CD8-positive, alpha-beta memory T cell (primary cell): ENCODE measurements at places on chromosomes 5 and 9. TPM values are rescaled to one million over a fixed set of nuclear protein-coding genes. Genes with fewer than 3 reads are reported as not detected.

GRCh38 chr5:66608501-66608900 lies 12.3 kb downstream of the MAST4 start:
- no peak overlapping the region for H3K27ac ChIP-seq
- no peaks in the 10 kb centered on the region for H3K4me1 ChIP-seq
- no peaks in the 10 kb centered on the region for H3K36me3 ChIP-seq
- no peak for DNase-seq
- no peaks in the 10 kb centered on the region for H3K27me3 ChIP-seq

DNA sequence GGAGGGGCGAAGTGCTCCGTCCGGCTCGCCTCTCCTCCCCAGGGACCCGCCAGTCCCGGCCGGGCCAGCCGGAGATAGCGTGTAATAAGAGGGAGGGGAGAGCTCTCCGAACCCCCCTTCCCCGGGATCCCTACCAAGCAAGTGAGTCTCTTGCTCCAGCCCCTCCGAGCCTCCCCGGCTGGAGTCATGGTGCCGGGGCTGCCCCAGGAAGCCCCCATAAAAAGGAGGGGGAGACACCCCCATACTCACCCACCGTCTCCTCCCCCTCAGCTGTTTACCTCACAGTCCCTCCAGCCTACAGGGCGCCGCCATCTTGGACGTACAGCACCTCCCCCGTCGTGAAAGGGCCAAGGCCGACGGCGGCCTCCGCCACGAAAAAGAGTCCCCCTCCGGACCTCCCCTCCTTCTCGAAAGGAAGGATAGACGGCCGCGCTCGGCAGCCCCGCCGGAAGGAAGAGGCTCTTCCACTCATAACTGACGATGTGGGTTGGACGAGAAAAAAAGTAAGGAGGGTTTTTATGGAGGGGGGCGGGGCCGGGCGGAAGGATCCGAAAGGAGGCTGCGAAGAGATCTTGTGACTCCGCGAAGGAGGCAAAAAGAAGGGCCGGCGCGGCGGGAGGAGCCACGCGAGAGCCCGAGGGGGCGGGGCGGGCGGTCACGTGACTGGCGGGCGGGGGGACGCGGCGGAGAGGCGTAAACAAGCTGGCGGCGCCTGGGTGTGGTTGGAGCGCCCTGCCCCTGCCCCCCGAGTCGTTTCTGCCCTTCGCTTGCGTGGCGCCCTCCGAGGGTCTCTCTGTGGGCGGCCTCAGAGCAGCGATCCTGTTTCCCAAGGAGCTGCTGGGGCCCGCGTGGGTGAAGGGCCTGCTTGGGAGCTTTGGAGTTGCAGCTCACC lies at the start of gene TSC1:
TSS of gene TSC1 (minus strand) at position 323 of the 892 bp plus-strand sequence. CDS start 15,744 bp downstream, outside the sequence.
- no peaks in the 10 kb centered on the region for H3K36me3 ChIP-seq
- DNase-seq: peak; percentile 98
- peaks cover 22% of the 10 kb centered on the region for H3K4me1 ChIP-seq
- no peaks in the 10 kb centered on the region for H3K27me3 ChIP-seq
- H3K27ac ChIP-seq: peak within 1 kb of the TSS; percentile 80

DNA sequence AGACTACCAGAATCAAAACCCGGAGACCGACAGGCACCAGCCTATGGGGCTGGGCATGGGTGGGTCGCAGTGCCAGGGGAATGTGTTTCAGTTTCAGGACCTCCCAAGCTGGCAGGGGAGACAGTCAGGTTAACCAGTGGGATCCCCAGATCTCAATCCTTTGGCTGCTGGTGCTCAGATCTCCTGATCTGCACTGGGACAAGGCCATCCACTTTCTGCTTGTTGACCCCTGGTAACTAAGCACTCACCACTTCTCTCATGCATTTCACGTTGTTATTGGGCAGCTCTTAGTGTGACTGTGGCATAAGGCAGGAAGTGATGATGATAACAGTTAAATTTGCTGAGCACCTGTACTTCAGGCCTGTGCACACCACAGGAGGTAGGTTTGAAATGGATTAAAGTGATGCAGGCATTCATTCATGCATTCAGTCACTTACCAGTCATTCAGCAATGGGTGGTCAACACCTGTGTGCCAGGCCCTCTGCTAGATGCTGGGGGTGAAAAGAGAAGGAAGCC lies 42.1 kb upstream of the STXBP1 start:
- H3K4me3 ChIP-seq: peak overlapping the region; percentile 17
- no peak for DNase-seq
- no peaks in the 10 kb centered on the region for H3K36me3 ChIP-seq
- H3K27ac ChIP-seq: peak overlapping the region; percentile 70

DAB2 gene
- total RNA-seq: 2.0 TPM

CARTPT gene
- total RNA-seq: not detected

SPATA9 gene
- total RNA-seq: not detected

- H3K27ac ChIP-seq: no peak overlapping the region
- no peaks in the 10 kb centered on the region for H3K4me1 ChIP-seq
- no peak overlapping the region for H3K4me3 ChIP-seq
- H3K27me3 ChIP-seq: no peaks in the 10 kb centered on the region
- no peaks in the 10 kb centered on the region for H3K36me3 ChIP-seq
These were observed 77.3 kb downstream of the AMBP start for GRCh38 chr9:114000671-114001409.

GLE1 gene
- total RNA-seq: 51.9 TPM

GRCh38 chr5:168022446-168023169 lies 268.8 kb upstream of the WWC1 start:
- H3K4me1 ChIP-seq: no peaks in the 10 kb centered on the region
- no peaks in the 10 kb centered on the region for H3K36me3 ChIP-seq
- DNase-seq: no peak
- no peak overlapping the region for H3K27ac ChIP-seq

- H3K27ac ChIP-seq: no peak overlapping the region
- H3K27me3 ChIP-seq: no peaks in the 10 kb centered on the region
- DNase-seq: no peak
- H3K36me3 ChIP-seq: no peaks in the 10 kb centered on the region
These were observed 26.1 kb upstream of the LARP1 start for GRCh38 chr5:154728939-154729588.

GRCh38 chr5:160030631-160031377 lies 21.9 kb downstream of the TTC1 start:
- H3K27me3 ChIP-seq: no peaks in the 10 kb centered on the region
- no peaks in the 10 kb centered on the region for H3K4me1 ChIP-seq
- H3K4me3 ChIP-seq: no peak overlapping the region
- peaks cover 7% of the 10 kb centered on the region for H3K36me3 ChIP-seq
- no peak for DNase-seq
- H3K27ac ChIP-seq: no peak overlapping the region

DNA sequence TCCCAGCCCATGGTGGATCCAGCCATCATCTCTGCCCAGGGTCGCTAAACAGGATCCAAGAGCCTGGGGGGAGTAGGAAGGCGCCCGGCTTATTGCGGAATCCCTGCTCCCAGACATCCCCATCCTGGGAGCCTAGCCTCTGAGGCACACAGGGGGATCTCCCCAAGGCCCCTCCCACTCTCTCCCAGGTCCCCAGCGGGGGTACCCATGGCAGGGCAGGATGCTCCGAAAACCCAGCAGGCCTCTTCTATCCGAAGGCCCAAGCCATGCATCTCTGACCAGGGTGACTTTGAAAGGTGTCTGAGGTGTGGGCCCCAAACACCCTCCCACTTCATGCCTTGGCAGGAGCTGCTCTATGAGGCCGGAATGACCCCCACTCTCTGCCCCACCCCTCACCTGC lies 81.7 kb upstream of the RUFY1 start:
- no peaks in the 10 kb centered on the region for H3K27me3 ChIP-seq
- no peaks in the 10 kb centered on the region for H3K36me3 ChIP-seq
- no peak overlapping the region for H3K27ac ChIP-seq
- DNase-seq: no peak

DNA sequence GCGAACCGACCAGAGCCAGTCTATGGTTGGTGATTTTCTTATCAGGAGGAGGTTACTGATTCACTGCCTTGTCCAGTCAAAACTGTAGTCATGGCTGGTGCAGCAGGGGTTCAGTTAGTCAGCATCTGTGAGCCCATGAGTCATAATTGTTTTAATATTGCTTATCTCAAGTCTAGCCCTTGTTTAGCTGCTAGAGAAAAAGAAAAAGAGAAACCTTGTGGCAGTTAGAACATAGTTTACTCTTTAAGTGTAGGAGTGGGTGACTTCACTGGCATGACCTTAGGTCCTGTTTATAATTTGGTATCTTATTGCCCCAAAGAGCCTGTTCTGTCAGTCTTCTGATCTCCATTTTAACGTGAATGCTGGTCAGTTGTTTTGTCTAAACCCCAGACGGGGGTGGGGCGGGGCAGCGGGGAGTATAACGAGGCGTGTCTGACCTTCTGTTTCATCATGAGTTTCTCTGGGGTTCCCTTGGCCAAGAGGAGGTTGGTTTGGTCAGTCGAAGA lies 76.9 kb upstream of the NFIL3 start:
- no peak overlapping the region for H3K27ac ChIP-seq
- H3K4me1 ChIP-seq: no peaks in the 10 kb centered on the region
- DNase-seq: no peak
- H3K36me3 ChIP-seq: no peaks in the 10 kb centered on the region
- H3K4me3 ChIP-seq: no peak overlapping the region

- H3K36me3 ChIP-seq: no peaks in the 10 kb centered on the region
- no peaks in the 10 kb centered on the region for H3K4me1 ChIP-seq
- H3K27me3 ChIP-seq: no peaks in the 10 kb centered on the region
- no peak for DNase-seq
- H3K27ac ChIP-seq: no peak overlapping the region
These were observed 274.4 kb upstream of the IRX1 start for GRCh38 chr5:3321119-3321760.

GRCh38 chr5:75568202-75568601 lies 43.1 kb upstream of the ANKDD1B start:
- no peak for DNase-seq
- no peaks in the 10 kb centered on the region for H3K27me3 ChIP-seq
- H3K4me1 ChIP-seq: peaks cover 9% of the 10 kb centered on the region
- peaks cover 5% of the 10 kb centered on the region for H3K36me3 ChIP-seq
- H3K27ac ChIP-seq: no peak overlapping the region

- no peaks in the 10 kb centered on the region for H3K4me1 ChIP-seq
- no peak overlapping the region for H3K27ac ChIP-seq
- H3K4me3 ChIP-seq: no peak overlapping the region
- no peak for DNase-seq
- no peaks in the 10 kb centered on the region for H3K36me3 ChIP-seq
- no peaks in the 10 kb centered on the region for H3K27me3 ChIP-seq
These were observed 363.2 kb upstream of the MPDZ start for GRCh38 chr9:13642646-13643045.

GRCh38 chr9:107928701-107929371 lies 439.3 kb upstream of the KLF4 start:
- H3K4me3 ChIP-seq: no peak overlapping the region
- no peak overlapping the region for H3K27ac ChIP-seq
- H3K36me3 ChIP-seq: no peaks in the 10 kb centered on the region
- H3K27me3 ChIP-seq: no peaks in the 10 kb centered on the region

- no peaks in the 10 kb centered on the region for H3K27me3 ChIP-seq
- H3K36me3 ChIP-seq: no peaks in the 10 kb centered on the region
- no peak for DNase-seq
These were observed 1116.0 kb upstream of the SEMA6A start for GRCh38 chr5:117690612-117691011.

GRCh38 chr9:77954666-77955015 lies 77.0 kb downstream of the GNAQ start:
- no peak overlapping the region for H3K27ac ChIP-seq
- no peaks in the 10 kb centered on the region for H3K36me3 ChIP-seq
- no peak overlapping the region for H3K4me3 ChIP-seq
- DNase-seq: no peak
- H3K27me3 ChIP-seq: no peaks in the 10 kb centered on the region

FOXD4L5 gene
- not detected for total RNA-seq

GRCh38 chr5:96752341-96753016 lies 55.3 kb downstream of the ERAP1 start:
- no peak overlapping the region for H3K4me3 ChIP-seq
- peaks cover 50% of the 10 kb centered on the region for H3K36me3 ChIP-seq

DNA sequence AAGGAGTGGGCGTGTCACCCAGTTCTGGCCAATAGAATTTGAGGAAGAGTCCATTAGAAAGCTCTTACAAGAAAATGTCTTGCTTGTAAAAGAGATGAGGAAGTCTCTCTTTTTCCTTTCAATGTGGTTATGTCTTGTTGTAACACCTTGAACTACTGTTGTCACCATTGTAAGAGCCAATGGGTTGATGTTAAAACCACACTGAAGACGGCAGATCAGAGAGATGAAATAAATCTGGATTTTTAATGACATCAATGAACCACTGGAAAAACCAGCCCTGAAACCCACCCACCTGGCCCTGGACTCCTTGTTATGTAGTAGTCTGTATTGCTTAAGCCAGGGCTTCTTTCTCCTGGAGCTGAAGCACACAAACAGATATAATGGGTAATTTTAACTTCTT lies 83.8 kb upstream of the ERCC6L2 start:
- H3K27me3 ChIP-seq: no peaks in the 10 kb centered on the region
- H3K27ac ChIP-seq: no peak overlapping the region
- no peaks in the 10 kb centered on the region for H3K36me3 ChIP-seq
- no peak overlapping the region for H3K4me3 ChIP-seq
- no peak for DNase-seq

DNA sequence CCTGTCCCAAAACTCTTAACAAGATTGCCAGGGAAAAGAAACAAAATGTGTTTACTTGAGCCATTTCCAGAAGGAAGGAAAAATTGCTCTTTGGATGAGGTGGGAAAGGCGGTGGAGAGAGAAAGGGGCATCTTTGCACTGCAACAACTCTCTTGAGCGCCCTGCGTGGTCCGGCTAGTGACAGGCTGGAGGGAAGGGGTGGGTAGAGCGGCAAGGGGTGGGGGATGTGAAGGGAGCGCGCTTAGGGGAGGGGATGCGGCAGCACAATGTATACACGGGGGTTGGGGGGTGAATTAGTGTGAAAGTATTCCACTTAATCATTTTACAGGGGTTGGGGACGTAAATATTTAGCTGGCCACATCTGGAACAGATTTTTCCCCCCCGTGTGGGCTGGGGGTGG lies 1.3 kb downstream of the FGF10 start:
- no peak for DNase-seq
- no peaks in the 10 kb centered on the region for H3K4me1 ChIP-seq
- H3K36me3 ChIP-seq: no peaks in the 10 kb centered on the region
- H3K27me3 ChIP-seq: peaks cover 9% of the 10 kb centered on the region
- no peak overlapping the region for H3K27ac ChIP-seq

DNA sequence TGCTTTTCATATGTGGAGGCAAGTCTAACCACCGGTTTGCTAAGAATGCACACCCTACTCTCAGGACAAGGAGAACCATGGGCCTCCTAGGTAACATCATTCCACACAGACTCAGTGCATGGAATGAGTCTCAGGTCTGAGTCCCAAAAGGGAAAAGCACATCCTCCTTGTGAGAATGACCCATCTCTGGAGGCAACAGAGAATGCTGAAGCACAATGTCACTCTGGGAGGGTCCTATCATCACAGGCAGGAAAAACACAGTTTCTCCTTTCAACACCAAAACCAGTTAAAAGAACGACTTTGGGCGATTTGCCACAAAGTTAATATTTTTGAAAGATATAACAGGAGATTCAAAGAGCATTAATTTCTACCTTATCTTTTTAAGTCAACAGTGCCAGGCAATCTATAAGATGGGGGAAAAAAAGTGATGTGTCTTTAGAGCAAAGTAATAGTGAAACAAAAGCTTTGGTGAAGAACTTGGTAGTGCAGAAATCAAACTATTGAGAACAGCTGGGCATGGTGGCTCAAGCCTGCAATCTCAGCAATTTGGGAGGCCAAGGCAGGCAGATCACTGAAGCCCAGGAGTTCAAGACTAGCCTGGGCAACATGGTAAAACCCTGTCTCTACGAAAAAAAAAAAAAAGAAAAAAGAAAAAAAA lies 97.3 kb downstream of the OXCT1 start:
- H3K36me3 ChIP-seq: no peaks in the 10 kb centered on the region
- H3K4me1 ChIP-seq: no peaks in the 10 kb centered on the region
- no peak overlapping the region for H3K27ac ChIP-seq
- no peak for DNase-seq
- H3K27me3 ChIP-seq: no peaks in the 10 kb centered on the region

PAPPA gene
- not detected for total RNA-seq

PHYHD1 gene
- total RNA-seq: not detected
